ENCODE measurements at places on chromosomes 4 and X.

DNA sequence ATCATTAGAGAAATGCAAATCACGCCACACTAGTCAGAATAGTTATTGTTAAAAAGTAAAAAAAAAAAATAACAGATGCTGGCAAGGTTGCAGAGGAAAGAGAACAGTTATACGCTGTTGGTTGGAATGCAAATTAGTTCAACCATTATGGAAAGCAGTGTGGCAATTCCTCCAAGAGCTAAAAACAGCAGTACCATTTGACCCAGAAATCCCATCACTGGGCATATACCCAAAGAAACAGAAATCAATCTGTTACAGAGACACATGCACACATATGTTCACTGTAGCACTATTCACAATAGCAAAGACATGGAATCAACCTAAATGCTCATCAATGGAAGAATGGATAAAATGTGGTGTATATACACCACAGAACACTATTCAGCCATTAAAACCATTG is 388.7 kb upstream of the FMR1 start:
- DNase-seq = no peak

DNA sequence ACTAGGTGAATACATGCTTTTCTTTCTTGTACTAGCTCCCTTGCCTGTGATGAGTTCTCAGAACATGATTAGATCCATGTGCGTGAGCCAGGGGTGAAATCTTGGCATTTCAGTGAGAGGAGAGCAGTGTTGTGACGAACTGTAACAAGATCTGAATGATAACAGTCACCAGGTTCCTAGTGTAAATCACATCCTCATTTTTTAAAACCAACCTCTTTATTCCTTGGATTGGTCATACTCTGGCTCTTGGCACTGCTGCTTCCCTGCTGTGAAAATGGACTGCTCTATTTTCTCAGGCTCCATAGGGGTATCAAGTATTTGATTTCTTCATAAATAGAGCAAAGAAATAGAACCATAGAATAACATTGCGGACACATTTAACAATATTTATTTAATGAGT is 206.3 kb downstream of the SLC4A4 start:
- DNase-seq = no peak

DNA sequence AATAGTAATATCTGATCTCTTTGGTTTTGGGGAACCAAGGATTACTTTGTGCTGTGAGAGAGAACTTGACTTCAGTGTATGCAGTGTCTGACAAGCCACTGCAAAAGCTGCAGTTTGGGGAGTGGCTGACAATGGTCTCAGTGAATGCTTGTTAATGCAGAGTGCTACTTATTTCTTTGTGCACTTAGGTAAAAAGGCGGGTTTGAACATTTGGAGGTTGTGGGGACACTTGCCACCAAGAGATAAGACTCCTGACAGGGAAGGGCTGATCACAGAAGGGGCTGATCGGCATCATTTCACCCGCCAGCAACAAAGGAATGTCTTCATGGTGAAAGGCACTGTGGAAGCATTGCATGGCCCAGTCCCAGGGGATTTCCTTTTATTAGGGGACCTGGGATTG is 28.6 kb upstream of the USP46 start:
- no peak for DNase-seq

GRCh38 chr4:157929486-157929885 is 243.3 kb downstream of the GASK1B start:
- no peak for DNase-seq

DNA sequence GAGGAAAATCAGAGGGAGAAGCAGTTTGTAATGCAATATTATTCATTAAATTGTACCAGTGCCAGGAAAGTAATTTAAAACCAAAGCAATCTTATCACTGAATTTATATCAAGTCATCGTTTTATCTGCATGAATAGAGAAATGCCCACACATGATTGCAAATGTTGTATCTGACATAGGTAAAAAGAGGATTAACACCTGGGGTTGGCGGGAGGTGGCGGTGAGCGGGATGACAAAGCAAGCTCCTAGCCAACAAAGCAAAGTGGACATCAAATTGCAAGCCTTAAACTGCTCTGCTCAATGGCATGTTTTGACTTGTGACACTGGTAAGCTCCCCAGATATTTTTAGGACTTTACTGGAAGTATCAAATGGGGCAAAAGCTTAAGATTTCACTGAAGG is 16.4 kb downstream of the HPGD start:
- DNase-seq = no peak

GRCh38 chr4:185395238-185395955 is at the start of gene LRP2BP:
Gene LRP2BP (minus strand): TSS chr4:185395924. CDS start chr4:185378186, 17,738 bp downstream.
- peak; percentile 7 for DNase-seq
